ENCODE measurements at places on chromosomes 5 and 9.

DNA sequence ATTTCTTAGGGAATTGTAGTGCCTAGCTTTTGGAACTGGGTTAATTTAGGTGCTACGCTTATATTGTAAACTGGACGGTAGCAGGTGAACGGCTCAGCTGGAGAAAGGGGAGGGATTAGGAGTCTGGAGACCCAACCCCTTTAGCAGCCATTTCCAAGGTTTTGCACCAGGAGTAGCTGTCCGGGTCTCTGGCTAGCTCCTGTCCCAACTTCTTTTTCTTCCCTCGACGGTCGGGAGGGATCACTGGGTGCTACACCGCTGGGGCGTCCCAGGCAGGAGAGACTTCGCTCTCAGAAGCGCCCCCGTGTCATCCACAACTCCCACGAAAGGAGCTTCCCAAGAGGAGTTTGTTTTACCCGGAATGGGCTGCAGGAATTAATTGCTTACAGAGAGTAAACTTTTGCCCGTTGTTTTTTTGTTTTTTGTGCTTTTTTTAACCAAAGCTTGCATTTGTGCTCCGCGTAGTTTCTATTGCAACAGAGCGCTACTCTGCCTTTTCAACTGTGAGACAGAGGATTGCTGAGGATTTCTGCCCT, 1640.9 kb upstream of the C9orf72 start:
- peak; percentile 6 for DNase-seq

DNA sequence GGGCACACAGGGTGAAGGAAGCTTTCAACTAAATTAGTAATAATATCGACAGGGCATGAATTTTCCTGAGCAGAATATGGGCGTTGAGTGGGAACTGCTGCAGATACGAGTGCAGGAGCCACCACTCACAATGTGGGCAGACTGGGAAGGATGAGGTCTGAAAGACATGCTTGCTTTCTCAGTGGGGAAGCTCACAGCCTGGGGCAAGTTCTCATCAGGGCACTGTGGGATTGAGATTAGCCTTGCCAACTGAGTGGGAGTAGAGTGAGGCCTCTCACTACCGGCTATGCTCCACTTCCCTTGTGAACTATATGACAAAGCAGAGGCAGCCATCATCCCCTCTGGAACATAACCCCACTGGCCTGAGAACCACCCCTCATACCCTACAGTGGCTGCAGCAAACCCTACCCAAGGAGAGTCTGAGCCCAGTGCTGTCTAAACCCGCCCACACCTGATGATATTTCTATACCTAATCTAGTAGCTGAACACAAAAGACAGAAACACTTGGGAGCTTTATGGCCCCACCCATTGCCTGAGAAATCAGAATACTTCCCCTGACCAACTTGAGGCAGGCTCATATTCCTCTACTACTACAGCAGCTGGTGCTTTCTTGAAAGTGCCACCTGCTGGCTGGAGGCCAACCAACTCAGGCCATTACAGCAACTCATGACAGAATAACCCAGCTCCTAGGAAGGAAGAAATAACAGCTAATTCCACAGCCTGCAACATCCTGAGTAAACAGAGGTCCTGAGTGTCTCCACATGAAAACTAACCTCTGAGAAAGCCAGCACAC, 173.7 kb upstream of the SPEF2 start:
- no peak for DNase-seq

DNA sequence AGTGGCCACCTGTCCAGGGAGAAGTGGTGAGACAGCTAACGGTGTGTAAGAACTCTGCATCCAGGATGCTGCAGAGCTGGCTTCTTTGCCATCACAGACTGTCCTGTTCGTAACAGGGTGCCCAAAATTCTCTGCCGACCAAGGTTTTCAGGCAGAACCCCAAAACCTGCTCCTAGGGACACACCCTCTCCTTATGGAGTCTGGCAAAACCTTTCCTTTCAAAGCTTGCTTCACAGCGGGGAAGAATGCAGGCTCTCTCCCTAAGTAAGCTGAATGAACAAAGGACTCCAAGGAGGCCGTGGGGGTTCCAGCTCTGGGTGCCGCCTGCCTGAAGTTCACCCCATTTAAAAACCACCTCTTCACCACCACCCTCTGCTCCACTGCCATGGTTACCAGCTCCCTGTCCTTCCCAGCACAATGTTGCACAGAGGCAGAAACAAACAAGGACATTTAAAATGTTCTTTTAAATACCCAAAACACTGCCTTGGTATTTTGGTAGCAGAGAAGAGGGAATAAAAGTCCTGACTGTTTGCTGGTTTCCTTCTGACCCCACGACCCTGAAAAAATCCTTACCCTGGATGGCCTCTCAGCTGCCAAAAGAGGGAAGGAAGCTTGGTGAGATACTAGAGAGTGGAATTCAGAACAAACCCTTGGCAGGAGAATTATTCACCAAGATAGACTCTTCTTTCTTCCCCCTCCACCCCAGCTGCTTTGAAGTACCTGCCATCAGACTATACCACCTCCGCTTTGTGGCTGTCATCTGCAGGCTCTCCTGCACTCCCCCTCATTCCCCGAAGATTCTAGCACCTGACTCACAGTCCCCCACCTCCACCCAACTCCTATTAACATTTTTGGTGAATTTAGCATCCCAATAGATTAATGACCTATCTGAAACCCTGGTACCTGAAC, 7.1 kb upstream of the KLF9 start:
- peak; percentile 44 for DNase-seq

- no peak for DNase-seq
Measured at GRCh38 chr5:14920121-14920520, 48.5 kb upstream of the ANKH start.

Data from AG20443 (cell line).